Endothelial cell (in vitro differentiated cells): ENCODE measurements at places on chromosomes 2 and 18. TPM values are rescaled to one million over a fixed set of nuclear protein-coding genes. Genes with fewer than 3 reads are reported as not detected.

- H3K36me3 ChIP-seq, result peaks cover 5% of the 10 kb centered on the region
- H3K27ac ChIP-seq, result no peak overlapping the region
- H3K4me3 ChIP-seq, result no peak overlapping the region
- no peak for DNase-seq
These were observed 11.5 kb downstream of the ODC1 start for GRCh38 chr2:10436583-10437110.

- H3K4me3 ChIP-seq, result no peak overlapping the region
- no peak overlapping the region for H3K27ac ChIP-seq
- DNase-seq, result no peak
- H3K36me3 ChIP-seq, result no peaks in the 10 kb centered on the region
These were observed 319.5 kb upstream of the NXPH2 start for GRCh38 chr2:139099721-139100120.

RAB6C gene
- total RNA-seq, result 1.4 TPM

LDLRAD4 gene
- 34.1 TPM for total RNA-seq

CD302 gene
- total RNA-seq, result 5.2 TPM

REG3A gene
- not detected for total RNA-seq
